ENCODE measurements at places on chromosomes 16 and 17.

- DNase-seq = no peak
Observed at GRCh38 chr17:7593296-7593695, 3.4 kb upstream of the SOX15 start.

- no peak for DNase-seq
Observed at GRCh38 chr17:18039535-18040260, 490 bp downstream of the GID4 start.

- no peak for DNase-seq
Observed at GRCh38 chr16:69474408-69474807, 50.0 kb downstream of the CYB5B start.

DNA sequence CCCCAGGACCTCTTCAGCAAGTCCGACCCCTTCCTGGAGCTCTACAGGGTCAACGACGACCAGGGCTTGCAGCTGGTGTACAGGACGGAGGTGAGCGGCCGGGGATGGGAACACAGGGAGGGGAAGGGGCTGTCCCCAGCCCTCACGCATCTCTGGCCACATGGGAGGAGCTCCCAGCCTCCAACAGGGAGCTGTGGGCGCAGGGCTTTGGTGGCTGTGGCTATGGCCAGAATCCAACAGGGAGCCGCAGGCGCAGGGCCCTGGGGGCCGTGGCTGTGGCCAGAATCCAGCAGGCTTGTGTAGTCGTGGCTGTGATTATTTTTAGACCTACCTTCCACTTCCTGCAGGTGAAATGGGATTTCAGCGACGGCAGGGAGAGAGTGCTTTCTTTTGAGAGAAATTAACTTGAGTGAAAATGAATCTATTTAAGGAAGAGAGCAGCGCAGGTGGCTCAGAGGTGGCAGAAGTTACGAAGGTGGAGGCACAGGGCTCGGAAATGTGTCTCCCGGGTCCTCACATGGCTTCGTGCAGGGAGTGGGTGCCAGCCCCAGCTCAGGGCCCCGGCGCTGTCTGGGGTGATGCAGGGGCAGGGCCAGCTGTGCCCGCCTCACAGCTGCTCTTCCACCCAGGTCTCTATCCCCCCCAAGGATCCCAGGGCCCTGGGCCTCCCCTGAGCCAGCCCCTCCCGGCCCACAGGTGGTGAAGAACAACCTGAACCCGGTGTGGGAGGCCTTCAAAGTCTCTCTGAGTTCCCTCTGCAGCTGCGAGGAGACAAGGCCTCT is 9.4 kb downstream of the CPNE7 start:
- no peak for DNase-seq

DNA sequence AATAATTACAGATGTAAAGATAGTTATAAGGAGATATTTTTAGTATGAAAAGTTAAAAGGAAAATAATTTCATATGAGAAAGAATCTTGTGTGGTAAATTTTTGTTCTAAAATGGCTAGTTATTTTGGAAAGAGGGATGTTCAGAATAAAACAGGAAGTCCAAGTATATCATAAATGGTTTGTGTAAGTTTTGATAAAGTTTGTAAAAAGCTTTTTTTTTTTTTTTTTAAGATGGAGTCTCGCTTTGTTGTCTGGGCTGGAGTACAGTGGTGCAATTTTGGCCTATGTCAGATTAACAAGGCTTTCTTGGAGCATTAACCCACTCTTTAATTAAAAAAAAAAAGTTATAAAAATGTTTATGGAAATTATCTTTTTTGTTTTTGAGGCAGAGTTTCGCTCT is 8.2 kb upstream of the CDK10 start:
- DNase-seq = no peak

GRCh38 chr16:2236337-2237101 is at the start of gene DNASE1L2:
Gene DNASE1L2, plus strand, starts transcription at chr16:2236444. Its CDS starts 373 bp downstream, at chr16:2236817.
- DNase-seq = no peak

GRCh38 chr16:80300876-80301275 is 239.9 kb upstream of the DYNLRB2 start:
- no peak for DNase-seq

- DNase-seq = peak; percentile 66
Observed at GRCh38 chr16:14003074-14003570, 68.0 kb upstream of the MRTFB start.

DNA sequence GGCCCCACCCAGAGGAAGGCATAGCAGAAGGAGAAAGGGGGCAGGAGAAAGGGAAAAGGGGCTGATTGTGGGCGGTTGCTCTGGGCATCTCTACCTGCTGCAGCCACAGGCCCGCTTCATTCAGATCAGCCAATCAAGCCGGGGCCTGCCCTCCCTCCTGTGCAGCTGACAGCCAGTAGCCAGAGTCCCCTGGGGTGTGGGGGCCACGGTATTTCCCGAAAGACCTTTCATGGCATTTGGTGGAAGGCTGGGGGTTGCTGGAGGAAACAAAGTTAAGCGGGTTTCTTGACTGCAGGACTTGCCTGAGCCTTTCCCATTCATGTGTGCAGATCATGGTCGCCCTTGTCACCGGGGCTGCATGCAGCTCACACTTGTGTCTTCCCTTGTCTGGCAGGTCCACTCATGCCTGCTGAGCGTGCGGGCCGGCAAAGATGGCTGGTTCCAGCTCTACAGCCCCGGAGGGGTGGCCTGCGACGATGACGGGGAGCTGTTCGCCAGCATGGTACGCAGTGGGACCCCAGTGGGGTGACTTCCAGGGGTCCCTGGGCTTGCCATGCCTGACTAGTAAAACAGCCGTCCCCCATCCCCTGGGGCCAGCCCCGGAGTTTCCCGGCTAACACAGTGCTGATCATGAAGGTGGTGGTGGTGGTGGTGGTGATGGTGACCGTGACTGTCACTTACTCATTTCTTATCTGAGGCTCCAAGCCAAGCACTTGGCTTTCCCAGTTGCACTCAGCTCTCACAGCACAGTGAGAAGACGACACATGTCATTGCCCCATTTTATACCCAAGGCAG is 82.7 kb upstream of the PLCG2 start:
- no peak for DNase-seq

DNA sequence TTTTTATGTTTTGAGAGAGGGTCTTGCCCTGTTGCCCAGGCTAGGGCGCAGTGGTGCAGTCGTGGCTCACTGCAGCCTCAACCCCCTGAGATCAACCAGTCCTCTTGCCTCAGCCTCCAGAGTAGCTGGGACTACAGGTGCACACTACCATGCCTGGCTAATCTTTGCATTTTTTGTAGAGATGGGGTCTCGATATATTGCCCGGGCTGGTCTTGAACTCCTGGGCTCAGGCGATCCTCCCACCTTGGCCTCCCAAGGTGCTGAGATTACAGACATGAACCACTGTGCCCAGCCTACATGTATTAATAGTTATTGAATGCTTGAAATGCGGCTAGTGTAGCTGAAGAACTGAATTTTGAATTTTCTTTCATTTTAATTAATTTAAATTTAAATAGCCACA is 12.2 kb downstream of the C1QTNF1 start:
- no peak for DNase-seq

DNA sequence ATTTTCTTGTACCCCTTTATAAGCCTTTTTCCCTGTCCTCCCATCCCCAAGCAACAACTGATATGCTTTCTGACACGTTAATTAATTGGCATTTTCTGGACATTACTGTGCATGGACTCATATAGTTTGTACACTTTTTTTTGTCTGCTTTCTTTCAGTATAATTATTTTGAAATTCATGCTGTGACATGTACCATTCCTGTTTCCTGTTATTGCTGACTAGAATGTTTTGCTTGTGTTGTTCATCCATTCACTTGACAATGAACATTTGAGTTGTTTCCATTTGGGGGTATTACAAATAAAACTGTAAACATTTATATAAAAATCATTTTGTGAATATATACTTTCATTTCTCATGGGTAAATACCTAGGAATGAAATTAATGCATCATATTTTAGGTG is 50.6 kb downstream of the RBBP6 start:
- no peak for DNase-seq

DNA sequence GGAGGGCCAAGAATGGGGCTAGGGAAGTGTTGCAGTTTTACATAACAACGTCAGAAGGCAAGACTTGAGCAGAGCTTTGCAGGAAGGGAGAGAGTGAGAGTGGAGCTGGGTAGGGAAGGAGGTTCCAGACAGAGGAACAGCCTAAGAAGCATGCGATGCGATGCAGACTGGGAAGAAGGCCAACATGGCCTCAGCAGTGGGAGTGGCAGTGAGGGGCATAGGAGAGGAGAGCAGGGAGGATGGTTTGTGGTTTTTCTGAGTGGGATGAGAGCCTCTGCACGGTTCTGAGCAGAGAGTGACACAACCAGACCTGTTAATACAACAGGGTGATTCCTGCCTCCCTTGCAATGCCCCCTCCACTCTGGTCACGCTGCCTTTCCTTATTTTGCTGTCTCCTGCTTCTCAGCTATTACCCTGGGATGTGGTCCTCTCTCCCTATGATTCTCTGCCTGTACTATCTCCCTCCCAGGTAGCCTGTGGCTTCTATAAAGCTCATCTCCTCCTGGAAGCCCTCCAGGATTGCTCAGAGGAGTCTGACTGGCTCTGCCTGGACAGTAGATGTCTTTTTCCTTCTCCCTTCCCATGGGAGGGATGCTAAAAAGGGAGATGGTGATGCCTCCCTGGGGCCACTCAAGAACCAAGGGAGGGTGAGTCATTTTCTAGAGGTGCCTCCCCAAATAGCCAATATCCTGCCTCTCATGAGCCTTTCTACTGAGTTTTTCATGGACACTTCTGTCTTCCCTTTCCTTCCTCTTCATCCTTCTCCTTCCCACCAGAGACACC is 38.7 kb upstream of the NGFR start:
- DNase-seq = no peak

- DNase-seq = no peak
Observed at GRCh38 chr17:27531469-27531961, 75.3 kb downstream of the KSR1 start.

DNA sequence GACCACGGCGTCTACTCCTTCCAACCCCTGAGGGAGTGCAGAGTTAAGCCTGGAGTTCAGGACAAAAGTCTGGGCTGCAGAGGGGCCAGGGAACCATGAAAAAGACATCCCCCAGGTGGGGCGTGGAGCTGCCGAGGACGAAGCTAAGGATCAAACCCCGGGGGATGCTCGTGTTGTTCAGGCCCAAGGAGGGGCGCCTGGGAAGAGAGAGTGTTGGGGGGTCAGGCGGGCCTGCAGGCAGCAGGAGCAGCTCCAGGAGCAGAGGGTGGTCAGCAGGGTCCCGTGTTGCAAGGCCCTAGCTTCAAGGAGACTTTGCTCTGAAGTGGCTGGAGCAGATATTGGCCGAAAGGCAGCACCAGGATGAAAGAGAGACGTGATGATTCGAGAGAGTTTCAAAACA is 26.7 kb downstream of the NECAB2 start:
- DNase-seq = no peak

- no peak for DNase-seq
Observed at GRCh38 chr17:78265121-78265520, 33.7 kb downstream of the TMEM235 start.

DNA sequence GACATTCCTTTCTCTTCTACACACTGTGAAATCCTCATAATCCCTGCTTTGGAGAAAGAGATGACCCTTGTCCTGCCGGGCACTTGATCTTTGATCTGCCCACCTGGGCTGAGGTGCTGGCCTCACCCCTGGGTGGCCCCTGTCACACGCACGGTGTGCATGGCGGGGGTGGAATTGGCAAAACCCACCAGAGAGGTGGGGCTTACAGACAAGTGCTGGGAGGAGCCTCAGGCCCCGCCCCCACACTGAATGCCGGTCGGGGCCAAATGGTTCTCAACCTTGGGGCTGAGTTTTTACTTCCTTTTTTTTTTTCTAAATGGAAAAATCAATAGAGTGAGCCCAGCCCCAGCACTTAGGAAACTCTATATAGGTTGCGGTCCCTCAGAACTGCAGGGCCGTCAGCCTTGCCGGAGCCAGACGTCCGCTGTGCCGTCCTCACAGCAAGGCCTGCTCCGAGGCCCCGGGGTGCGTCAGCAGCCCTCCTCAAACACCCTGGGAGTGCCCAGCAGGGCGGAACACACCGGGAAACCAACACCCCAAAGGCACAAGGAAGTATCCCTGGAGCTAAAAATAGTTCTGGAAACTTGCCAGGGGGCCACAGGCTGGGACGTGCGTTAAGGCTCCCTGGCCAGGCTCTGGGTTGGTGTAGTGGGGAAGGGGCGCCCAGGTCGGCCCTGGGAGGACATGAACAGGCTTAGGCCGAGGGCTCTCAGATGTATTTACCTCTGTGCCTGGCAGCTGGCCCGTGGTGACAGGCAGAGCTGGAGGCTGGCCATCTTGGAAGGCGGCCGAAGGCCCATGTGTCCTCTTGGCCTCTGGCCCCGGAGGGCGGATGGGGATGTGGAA is 11.0 kb downstream of the GPRC5C start:
- peak; percentile 67 for DNase-seq

DNA sequence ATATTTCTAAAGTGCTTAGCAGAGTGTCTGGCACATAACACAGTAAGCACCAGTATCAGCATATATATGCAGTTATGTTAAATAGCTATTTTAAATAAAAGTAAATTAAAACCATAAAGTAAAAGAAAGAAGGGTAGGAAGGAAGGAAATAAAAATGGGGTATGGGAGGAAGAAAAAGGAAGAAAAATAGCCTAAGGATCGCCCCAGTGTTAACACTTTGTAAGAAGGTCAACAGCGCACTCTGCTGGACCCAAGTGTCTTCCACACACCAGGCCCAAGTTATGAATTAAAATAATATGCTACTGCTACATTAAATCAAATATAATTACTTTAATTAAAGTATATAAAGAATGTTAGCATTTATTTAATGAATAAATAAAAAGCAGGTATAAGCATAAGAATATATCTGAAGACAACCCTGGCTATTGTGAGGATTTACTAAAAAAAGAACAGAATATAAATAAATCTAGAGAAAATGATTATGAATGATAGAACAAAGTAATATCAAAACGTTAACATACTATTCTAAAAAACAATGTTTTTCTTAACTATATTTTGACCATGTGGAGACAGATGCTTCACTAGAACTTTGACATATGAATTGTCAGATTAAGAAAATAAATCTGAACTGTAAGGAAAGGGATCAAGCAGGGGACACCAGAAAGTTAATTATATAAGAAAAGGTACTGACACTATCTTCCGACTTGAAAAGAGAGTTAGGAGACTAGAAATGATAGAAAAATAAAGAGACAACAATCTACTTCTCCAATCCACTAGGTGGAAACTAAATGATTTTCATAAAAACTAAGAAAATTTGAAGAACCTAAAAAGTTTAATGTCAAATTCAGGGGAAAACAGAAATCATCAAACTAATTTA is 25.9 kb downstream of the BRIP1 start:
- DNase-seq = peak; percentile 68

- DNase-seq = no peak
Observed at GRCh38 chr17:69729944-69730343, 315.4 kb downstream of the MAP2K6 start.

GRCh38 chr17:59751955-59752413 is 44.5 kb downstream of the VMP1 start:
- no peak for DNase-seq

- no peak for DNase-seq
Observed at GRCh38 chr17:45425125-45425983, 7.3 kb downstream of the ARHGAP27 start.

- no peak for DNase-seq
Observed at GRCh38 chr17:70882504-70882903, 713.2 kb downstream of the KCNJ2 start.

DNA sequence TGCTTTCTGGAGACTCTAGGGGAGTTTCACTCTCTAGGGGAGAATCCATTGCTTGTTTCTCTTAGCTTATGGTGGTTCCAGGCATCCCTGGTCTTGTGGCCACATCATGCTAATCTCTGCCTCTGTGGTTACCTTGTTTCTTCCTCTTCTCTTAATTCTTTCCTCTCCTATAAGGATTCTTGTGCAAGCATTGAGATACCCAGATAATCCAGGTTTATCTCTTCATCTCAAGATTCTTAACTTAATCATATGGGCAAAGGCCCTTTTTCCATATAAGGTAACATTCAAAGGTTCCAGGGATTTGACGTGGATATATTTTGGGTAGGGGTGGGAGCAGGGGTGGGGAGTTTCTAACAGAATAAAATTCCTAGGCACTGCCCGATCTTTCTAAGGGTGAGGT is 32.6 kb downstream of the FAM20A start:
- DNase-seq = no peak

Data from hindlimb muscle (tissue), 1 donor.